ENCODE measurements at places on chromosomes 16 and 17. TPM values are rescaled to one million over a fixed set of nuclear protein-coding genes. Genes with fewer than 3 reads are reported as not detected.

GRCh38 chr16:3580251-3580651 is 3.0 kb upstream of the NLRC3 start:
- no peak for DNase-seq
- H3K27ac ChIP-seq = no peak overlapping the region
- no peaks in the 10 kb centered on the region for H3K4me1 ChIP-seq
- no peaks in the 10 kb centered on the region for H3K36me3 ChIP-seq

DNA sequence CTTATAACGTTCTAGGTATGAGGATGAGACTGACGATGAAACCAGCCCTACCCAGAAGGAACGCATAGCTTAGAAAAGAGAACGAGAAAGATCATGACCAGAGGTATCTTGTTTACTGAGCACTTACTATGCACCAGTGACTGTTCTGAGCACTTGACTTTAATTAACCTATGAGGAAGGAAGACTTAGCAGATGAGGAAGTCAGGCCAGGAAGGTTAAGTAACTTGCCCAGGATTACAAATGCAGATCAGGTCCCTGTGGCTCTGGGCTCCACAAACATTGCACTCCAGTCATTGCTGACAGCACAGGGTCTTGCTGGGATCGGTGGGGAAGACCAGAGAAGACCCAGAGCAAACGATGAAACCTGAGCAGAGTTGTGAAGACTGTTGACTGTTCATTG is 7.1 kb downstream of the KRT13 start:
- H3K27me3 ChIP-seq = no peaks in the 10 kb centered on the region
- no peak overlapping the region for H3K4me3 ChIP-seq
- H3K36me3 ChIP-seq = no peaks in the 10 kb centered on the region
- no peak for DNase-seq
- H3K4me1 ChIP-seq = no peaks in the 10 kb centered on the region

- H3K4me3 ChIP-seq = peak overlapping the region; percentile 96
- no peaks in the 10 kb centered on the region for H3K4me1 ChIP-seq
- peak overlapping the region; percentile 42 for H3K27ac ChIP-seq
- H3K36me3 ChIP-seq = no peaks in the 10 kb centered on the region
- peak; percentile 32 for DNase-seq
These were observed 583 bp upstream of the CYLD start for GRCh38 chr16:50741225-50741780.

GRCh38 chr16:21327046-21327445 is 49.0 kb upstream of the CRYM start:
- no peak overlapping the region for H3K27ac ChIP-seq
- H3K4me1 ChIP-seq = no peaks in the 10 kb centered on the region
- no peak for DNase-seq

GRCh38 chr16:76535-77272 is 1.3 kb upstream of the MPG start:
- peak overlapping the region; percentile 99 for H3K4me3 ChIP-seq
- DNase-seq = no peak
- H3K27ac ChIP-seq = peak overlapping the region; percentile 91

The PYDC1 gene
- not detected for total RNA-seq

The SDR42E1 gene
- total RNA-seq = 0.16 TPM

The ARL5C gene
- not detected for total RNA-seq
